ENCODE measurements at places on chromosomes 7 and 10.
A peak's percentile ranks its signal among the peaks of the same experiment; 100 is the strongest.

DNA sequence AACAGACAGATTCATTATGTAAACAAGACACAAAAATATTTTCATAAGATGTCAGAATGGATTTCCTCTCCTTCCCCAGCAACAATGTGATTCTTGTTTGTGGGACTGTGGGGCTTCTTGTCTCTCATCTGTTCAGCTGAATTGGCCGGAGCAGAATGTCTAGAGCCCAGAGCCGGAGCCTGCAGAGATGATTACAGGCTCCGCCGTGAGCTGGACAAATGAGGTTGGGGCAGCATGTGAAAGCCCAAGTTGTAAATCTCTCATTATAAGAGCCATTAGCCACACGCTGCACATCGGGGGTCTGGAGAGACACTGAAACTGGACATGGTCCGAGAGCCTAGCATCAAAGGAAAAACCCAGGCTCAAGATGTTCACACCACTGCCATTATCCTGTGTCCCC is 137.0 kb upstream of the ADAM12 start:
- DNase-seq, result no peak

DNA sequence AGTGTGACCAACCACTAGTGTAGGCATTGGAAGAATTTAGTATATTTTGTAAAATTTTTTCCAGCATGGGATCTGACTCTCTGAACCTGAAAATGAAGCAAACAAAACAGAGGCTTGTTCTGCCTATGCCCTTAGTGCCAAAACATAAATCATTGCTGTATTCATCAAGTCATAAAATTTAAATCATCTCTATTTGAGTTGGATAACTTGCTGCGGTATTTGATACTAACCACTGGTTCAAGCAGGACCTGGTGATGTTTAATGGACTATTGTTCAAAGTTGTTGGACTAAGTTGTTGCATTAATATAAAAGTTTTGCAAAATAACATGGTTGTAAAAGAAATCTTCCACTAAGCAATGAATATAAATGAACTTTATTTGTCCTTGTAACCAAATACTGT is 19.8 kb upstream of the RPA3 start:
- no peak for DNase-seq

DNA sequence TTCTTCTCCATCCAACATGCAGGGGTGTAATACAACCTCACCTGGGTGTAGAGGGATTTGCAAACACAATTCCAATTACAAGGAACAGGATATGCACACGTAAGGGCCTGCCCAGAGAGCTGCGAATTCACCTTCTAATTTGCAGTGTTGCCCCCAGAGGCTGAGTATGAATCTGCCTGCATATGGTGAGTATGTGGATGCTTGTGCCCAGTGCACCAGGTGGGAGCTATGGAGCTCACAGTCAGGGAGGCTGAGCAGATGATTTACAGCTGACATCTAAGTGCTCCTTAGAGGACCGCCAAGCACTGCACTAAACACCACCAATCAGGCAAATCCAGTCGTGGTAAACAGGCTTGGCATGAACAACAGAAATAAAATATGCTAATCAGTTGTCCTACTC is 132.0 kb downstream of the RELN start:
- DNase-seq, result no peak

GRCh38 chr7:134764365-134764764 is 15.1 kb upstream of the CALD1 start:
- DNase-seq, result no peak

GRCh38 chr7:129101746-129102145 is 42.8 kb upstream of the TSPAN33 start:
- DNase-seq, result peak; percentile 17

DNA sequence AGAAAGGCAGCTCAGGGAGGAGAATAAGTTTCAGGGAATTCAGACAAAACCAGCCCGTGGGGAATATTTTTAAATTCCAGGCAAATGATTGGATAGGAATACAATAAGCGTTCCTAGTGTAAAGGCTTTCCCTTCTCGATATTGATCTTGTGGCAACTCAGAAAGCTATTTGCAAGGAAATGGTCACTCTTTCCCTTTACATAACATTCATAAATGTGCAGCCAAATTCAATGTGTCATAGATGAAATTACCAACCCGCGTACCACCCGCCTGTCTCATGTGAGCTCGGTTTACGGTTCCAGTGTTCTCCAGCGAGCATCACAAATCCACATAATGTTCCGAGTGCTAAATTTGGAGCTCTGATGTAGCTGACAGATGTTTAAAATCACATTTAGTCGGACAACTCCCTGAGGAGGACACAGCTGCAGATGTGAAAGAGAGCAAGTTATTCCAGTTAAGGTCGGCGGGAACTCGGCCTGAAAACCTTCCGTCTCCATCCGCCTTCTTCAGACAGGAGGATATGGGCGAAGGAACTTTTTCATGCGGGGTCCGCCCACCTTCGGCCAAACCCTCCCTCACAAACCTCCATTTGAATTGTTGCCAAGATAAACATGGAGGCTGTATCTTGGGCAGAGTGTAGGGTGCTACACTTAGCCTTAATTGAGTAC is 327.0 kb downstream of the RNLS start:
- no peak for DNase-seq

DNA sequence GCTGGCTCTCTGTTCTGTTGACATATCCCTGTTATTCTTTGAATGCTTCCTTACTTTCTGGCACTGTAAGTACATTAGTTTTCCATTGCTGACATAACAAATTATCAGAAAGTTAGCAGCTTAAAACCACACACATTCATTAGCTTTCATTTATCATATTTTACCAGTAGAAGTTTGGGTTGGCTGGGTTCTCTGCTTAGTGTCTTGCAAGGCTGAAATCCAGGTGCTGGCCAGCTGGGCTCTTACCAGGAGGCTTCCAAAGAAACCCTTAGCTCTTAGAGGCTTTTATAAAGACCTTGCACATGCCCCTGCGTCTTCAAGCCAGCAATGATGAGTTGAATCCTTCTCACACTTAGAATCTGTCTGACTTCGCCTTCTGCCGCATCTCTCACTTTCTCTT is 160.6 kb downstream of the MLLT10 start:
- no peak for DNase-seq

DNA sequence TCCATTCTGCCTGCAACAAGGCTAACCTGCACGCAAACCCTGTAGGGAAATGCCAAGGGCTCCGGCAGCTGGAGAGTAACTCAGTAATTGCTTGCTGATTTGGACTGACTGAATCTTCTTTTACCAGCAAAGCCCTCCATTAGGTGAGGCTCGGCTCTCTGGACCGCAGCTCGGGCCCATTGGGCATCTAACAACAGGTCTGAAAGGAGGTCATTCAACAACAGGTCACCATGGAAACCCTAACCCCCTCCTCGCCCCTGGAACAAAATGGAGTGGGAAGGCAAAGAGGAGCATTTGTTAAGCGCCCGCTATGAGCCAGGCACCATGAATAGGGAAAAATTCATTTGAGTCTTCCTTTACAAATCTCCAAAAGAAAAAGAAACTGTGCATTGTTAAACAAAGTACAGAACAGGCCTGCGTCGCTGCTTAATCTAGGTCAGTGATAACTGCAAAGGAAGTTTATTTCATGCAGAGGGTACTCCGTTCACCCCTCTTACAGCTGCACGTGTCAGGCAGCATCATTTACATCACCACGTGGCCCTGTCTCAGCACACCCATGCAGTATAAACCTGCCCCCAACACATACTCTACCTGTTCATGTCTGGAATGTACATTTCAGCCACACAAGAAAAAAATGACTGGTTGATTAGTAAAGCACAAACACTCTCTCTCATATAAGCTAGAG is 248.8 kb upstream of the NEBL start:
- no peak for DNase-seq

GRCh38 chr10:123681285-123681684 is 15.1 kb downstream of the GPR26 start:
- no peak for DNase-seq

- no peak for DNase-seq
These were observed 367.8 kb upstream of the GALNT17 start for GRCh38 chr7:70763961-70764691.

- no peak for DNase-seq
These were observed 25.1 kb downstream of the TBXAS1 start for GRCh38 chr7:139854124-139854511.

DNA sequence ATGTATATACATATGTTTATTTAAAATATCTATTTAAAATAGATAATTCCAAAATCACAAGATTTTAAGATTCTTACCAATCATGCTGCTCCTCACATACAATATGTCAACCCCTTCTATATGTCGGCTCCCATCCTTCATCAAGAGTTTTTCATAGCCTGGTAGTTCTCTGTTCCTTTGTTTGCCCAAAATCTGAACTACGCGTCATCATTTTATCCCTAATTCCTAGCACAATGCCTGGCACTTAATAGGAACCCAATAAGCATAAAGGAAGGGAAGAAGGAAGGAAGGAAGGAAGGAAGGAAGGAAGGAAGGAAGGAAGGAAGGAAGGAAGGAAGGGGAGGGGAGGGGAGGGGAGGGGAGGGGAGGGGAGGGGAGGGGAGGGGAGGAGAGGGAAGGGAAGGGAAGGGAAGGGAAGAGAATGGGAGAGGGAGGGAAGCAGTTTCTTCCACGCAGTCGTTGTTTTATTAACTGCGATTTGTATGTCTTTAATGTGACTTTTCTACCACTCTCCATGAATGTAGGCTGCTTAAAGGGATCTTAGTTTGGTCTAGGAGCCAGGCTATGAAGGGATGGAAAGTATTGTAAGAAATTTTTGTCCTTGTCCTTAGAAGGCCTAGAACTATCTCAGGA is 83.3 kb upstream of the PCGF5 start:
- DNase-seq, result no peak

GRCh38 chr7:2248984-2249694 is 7.1 kb downstream of the NUDT1 start:
- peak; percentile 90 for DNase-seq

- DNase-seq, result no peak
These were observed 191.9 kb downstream of the MDFIC start for GRCh38 chr7:115113776-115114175.

GRCh38 chr7:115087437-115087836 is 165.5 kb downstream of the MDFIC start:
- peak; percentile 85 for DNase-seq

DNA sequence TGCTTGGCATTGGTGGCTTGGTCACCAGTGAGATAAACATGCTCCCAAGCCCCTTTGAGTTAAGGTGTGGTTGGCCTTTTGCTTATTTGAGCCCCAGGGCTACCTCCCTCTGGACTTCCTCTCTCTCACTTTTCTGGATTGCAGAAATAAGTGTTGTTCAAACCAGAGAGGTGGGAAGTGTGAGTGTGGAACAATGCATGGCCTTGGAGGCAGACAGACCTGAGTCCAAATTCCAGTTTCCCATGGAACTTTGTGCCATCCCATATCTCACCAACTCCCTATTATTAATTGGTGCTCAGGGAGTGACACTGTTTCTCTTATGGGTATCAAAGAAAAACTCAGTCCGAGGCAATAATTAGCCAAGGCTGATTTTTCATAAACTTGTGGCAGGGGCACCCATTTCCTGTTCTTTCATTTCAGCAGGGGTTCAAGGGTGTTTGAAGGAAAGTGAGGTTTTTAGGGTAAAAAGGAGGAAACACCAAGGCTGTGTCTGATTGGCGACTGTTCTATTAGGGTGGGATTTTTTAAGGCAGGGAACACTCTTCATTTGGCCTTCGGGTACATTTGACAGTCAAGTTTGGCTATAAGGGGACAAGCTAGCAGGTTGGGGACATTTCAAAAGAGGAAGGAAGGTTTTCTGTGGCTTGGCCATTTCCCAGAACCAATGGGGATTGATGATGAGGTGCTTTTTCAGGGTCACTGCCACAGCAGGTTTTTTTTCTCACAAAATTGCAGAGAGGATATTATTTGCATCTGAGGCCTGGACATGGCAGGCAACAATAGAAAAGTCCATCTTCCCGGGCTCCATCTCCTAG is 148.8 kb upstream of the NPY start:
- DNase-seq, result no peak

- DNase-seq, result no peak
These were observed 904.9 kb downstream of the IPMK start for GRCh38 chr10:57362811-57363210.

- peak; percentile 89 for DNase-seq
These were observed 178.5 kb downstream of the NRP1 start for GRCh38 chr10:33155720-33156638.

DNA sequence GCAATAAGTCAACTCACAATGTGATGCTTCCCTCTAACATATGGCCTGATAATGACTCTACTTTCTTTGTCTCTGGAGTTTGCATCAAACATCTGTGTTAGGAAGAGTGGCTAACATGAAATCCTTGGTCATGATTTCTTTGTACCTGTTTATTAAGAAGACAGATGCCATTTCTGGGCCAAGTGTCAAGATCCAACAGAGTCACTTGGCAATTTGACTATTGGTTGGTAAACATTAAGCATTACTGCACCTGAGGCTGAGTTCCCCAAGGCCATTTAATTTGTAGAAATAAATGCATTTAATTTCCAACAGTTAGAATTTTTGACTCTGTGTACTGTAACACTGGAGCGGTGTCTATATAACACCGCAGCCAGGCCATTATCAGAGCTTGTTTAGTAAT is 403.7 kb downstream of the GALNT17 start:
- DNase-seq, result no peak

All from ACHN (cell line).